ENCODE measurements at places on chromosomes 12 and 14. TPM values are rescaled to one million over a fixed set of nuclear protein-coding genes. Genes with fewer than 3 reads are reported as not detected.

Gene TAS2R42
- not detected for total RNA-seq

Gene AQP2
- total RNA-seq: not detected

Gene KCNA1
- not detected for total RNA-seq

- no peaks in the 10 kb centered on the region for H3K36me3 ChIP-seq
- H3K27ac ChIP-seq: no peak overlapping the region
- no peaks in the 10 kb centered on the region for H3K27me3 ChIP-seq
- DNase-seq: no peak
- no peak overlapping the region for H3K4me3 ChIP-seq
These were observed 53.6 kb downstream of the BRMS1L start for GRCh38 chr14:35879654-35880249.

GRCh38 chr14:34364201-34364600 lies 97.8 kb downstream of the SPTSSA start:
- peaks cover 52% of the 10 kb centered on the region for H3K4me1 ChIP-seq
- H3K36me3 ChIP-seq: no peaks in the 10 kb centered on the region
- no peaks in the 10 kb centered on the region for H3K27me3 ChIP-seq

DNA sequence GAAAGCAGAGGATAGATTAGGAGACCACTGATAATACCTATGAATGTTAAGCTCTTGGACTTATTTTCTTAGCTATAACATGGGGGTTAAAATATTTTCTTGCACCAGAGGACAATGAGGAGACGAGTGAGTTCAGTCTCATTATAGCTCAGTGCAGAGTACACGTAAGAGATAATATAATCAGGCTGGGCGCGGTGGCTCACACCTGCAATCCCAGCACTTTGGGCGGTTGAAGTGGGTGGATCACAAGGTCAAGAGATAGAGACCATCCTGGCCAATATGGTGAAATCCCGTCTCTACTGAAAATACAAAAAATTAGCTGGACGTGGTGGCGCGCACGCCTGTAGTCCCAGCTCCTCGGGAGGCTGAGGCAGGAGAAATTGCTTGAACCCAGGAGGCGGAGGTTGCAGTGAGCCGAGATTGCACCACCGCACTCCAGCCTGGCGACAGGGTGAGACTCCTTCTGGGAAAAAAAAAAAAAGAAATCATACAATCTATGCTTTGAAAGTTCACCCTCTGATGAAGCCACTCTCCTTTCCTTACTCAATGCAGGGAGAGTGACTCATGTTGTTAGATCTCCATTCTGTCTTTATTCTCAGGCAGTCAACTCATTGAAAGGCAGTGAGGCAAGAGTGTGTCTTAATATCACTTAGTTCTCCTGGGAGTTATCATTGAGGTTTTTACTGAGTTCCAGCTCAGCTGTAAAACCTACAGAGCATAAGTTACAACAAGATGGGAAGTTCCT lies 134.2 kb downstream of the SYNE2 start:
- no peak overlapping the region for H3K27ac ChIP-seq
- no peak for DNase-seq
- H3K36me3 ChIP-seq: peaks cover 34% of the 10 kb centered on the region

GRCh38 chr14:57498035-57498434 lies 4.4 kb upstream of the CCDC198 start:
- no peak overlapping the region for H3K4me3 ChIP-seq
- H3K4me1 ChIP-seq: peaks cover 25% of the 10 kb centered on the region
- no peak overlapping the region for H3K27ac ChIP-seq
- peaks cover 12% of the 10 kb centered on the region for H3K36me3 ChIP-seq
- no peaks in the 10 kb centered on the region for H3K27me3 ChIP-seq
- DNase-seq: no peak

DNA sequence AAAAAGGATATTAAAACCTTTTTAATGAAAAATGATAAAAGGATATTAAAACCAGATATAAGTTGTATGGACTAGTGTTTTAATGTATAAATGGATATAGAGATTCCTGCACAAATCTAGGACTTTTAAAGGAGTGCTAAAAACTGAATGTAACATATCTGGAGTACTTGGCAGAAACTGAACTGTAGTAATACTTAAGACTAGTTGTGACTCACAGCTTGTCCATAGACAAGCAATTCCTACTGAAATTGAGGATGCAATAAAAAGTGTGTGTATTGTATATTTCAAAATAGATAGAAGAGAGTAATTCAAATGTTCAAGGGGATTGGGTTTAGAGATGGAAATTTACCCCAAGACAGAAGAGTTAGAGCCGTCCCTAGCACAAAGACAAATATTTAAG lies 59.6 kb downstream of the FBXO33 start:
- no peak overlapping the region for H3K4me3 ChIP-seq
- H3K4me1 ChIP-seq: peaks cover 17% of the 10 kb centered on the region
- no peaks in the 10 kb centered on the region for H3K36me3 ChIP-seq
- H3K27ac ChIP-seq: no peak overlapping the region
- no peaks in the 10 kb centered on the region for H3K27me3 ChIP-seq

All from Calu3 (cell line).